Osteocyte (in vitro differentiated cells): ENCODE measurements at places on chromosomes 13 and 19. TPM values are rescaled to one million over a fixed set of nuclear protein-coding genes. Genes with fewer than 3 reads are reported as not detected.

The GCDH gene
- 23.1 and 23.8 TPM in 2 replicates for total RNA-seq

GRCh38 chr13:51814825-51815650 lies 11.1 kb upstream of the DHRS12 start:
- H3K4me3 ChIP-seq: peak overlapping the region; percentile 55
- peaks cover 32% of the 10 kb centered on the region for H3K27me3 ChIP-seq
- DNase-seq: no peak
- H3K4me1 ChIP-seq: peaks cover 8% of the 10 kb centered on the region
- H3K27ac ChIP-seq: no peak overlapping the region

GRCh38 chr19:7000816-7001215 lies 20.4 kb downstream of the MBD3L2B start:
- DNase-seq: no peak
- no peak overlapping the region for H3K27ac ChIP-seq
- no peak overlapping the region for H3K4me3 ChIP-seq

GRCh38 chr13:104011505-104012241 lies 945.5 kb upstream of the SLC10A2 start:
- H3K36me3 ChIP-seq: no peaks in the 10 kb centered on the region
- DNase-seq: no peak
- H3K4me3 ChIP-seq: no peak overlapping the region
- no peaks in the 10 kb centered on the region for H3K27me3 ChIP-seq
- no peak overlapping the region for H3K27ac ChIP-seq

DNA sequence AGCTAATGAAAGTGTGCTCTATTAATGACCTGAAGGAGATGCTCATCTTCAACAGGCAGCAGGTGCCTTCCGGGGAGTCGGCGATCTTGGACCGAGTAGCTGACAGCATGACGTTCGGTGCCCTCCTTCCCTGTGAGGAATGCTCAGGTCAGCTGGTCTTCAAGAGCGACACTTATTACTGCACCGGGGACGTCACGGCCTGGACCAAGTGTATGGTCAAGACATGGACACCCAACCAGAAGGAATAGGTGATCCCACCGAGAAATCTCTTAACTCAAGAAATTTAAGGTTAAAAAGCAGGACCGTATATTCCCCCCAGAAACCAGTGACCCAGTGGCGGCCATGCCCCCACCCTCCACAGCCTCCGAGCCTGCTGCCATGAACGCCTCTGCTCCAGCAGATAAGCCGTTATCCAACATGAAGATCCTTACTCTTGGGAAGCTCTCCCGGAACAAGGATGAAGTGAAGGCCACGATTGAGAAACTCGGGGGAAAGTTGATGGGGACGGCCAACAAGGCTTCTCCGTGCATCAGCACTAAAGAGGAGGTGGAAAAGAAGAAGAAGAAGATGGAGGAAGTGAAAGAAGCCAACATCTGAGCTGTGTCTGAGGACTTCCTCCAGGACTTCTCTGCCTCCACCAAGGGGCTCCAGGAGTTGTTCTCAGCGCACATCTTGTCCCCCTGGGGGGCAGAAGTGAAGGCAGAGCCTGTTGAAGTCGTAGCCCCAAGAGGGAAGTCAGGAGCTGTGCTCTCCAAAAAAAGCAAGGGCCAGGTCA lies 22.8 kb upstream of the ANKRD10 start:
- no peaks in the 10 kb centered on the region for H3K27me3 ChIP-seq
- no peak overlapping the region for H3K27ac ChIP-seq
- H3K4me3 ChIP-seq: no peak overlapping the region
- no peak for DNase-seq
- H3K36me3 ChIP-seq: peaks cover 2% of the 10 kb centered on the region

The RAB8A gene
- 55.9 and 61.1 TPM in 2 replicates for total RNA-seq

The ZSCAN4 gene
- not detected in 2 replicates for total RNA-seq

GRCh38 chr13:36476661-36477060 lies 44.4 kb downstream of the CCNA1 start:
- H3K27ac ChIP-seq: no peak overlapping the region
- no peaks in the 10 kb centered on the region for H3K27me3 ChIP-seq
- no peaks in the 10 kb centered on the region for H3K36me3 ChIP-seq
- DNase-seq: no peak
- no peak overlapping the region for H3K4me3 ChIP-seq
- H3K4me1 ChIP-seq: no peaks in the 10 kb centered on the region

DNA sequence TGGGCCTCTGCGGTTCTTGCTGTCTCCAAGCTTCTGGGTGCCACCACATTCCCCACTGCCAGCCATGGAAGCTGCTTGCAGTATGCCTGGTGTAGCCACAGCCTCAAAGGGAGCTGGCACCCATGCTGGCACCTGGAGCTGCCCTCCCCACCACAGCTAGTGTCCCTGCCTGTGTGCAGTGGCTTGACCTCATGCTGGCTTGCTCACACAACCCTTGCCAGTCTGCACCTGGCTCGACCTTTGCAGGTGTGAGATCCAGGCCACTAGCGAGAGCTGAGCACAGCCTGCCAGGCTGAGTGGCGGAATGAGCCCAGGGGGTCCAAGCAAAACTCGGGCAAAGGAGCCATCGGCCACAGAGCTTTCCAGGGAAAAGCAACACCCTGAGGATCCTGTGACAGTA lies 236.7 kb upstream of the CSNK1A1L start:
- no peaks in the 10 kb centered on the region for H3K27me3 ChIP-seq
- H3K4me3 ChIP-seq: no peak overlapping the region
- H3K4me1 ChIP-seq: peaks cover 17% of the 10 kb centered on the region
- H3K27ac ChIP-seq: no peak overlapping the region
- DNase-seq: no peak

DNA sequence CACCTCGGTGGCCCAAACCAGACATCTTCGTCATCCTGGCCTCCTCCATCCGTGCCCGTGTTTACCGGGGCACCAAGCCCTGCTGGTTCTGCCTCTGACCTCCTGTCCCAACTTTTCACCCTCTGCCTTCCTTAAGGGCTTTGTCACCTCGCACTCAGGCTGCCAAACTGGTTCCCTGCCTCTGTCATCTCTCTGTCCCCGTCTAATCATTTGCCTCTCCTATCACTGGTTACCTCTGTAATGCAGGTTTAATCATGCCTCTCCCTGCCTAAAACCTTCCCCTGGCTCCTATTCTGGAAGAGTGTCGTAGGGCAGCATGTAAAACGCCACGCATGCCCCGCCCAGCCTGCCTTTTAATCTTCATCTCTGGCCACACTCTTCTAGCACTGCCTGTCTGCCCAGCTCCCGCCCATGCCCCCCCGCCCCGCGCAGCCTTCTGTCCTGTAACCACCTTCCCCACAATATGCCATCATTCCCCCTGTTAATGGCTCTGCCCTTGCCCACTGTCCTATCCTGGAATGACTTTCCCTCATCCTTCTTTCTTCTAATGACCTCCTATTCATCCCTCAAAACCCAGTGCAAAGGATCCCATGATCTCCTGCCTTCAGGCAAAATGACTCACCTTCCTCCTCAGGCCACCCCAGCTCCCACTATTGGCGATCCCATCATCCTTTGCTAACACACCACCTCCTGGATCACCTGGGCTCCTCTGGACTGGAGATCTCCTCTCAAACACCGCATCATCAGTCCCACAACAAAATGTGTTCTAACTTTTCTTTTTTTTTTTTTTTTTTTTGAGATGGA lies 66.7 kb downstream of the PEX11G start:
- peaks cover 6% of the 10 kb centered on the region for H3K36me3 ChIP-seq
- H3K27ac ChIP-seq: no peak overlapping the region
- DNase-seq: no peak
- H3K27me3 ChIP-seq: no peaks in the 10 kb centered on the region
- peaks cover 13% of the 10 kb centered on the region for H3K4me1 ChIP-seq

The C5AR2 gene
- total RNA-seq: 0.08 TPM in 1 of 2 replicates, not detected in the other

DNA sequence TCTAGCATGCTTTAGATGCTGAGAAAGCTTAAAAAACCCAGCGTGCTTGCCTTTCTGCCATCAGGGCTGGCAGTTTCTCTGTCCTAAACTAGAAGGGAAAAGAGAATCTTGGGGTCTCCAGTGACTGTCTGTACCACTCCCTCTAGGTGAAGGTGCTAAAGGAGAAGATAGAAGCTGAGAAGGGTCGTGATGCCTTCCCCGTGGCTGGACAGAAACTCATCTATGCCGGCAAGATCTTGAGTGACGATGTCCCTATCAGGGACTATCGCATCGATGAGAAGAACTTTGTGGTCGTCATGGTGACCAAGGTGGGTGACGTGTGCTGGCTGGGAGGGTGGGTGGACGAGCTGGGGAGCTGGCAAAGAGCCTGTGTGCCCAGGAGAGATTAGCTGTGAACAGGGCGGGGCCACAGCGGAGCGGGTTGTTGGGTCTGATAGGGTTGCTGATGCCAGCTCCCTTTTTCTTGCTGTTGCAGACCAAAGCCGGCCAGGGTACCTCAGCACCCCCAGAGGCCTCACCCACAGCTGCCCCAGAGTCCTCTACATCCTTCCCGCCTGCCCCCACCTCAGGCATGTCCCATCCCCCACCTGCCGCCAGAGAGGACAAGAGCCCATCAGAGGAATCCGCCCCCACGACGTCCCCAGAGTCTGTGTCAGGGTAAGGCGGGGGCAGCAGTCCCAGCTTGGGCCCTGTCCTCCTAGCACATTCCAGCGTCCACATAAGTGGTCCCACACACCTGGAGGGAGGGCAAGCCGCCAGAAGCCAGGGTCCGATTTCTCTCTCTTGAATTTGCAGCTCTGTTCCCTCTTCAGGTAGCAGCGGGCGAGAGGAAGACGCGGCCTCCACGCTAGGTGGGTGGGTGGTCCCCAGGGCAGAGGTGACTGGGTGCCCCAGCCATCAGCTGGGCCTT lies 2.3 kb downstream of the RAD23A start:
- no peaks in the 10 kb centered on the region for H3K27me3 ChIP-seq
- no peak for DNase-seq
- peaks cover 29% of the 10 kb centered on the region for H3K36me3 ChIP-seq
- peak overlapping the region; percentile 12 for H3K4me3 ChIP-seq
- peak overlapping the region; percentile 31 for H3K27ac ChIP-seq

- DNase-seq: no peak
- H3K4me1 ChIP-seq: peaks cover 53% of the 10 kb centered on the region
- H3K27ac ChIP-seq: peak overlapping the region; percentile 84
- no peak overlapping the region for H3K4me3 ChIP-seq
Observed at GRCh38 chr13:75704194-75704926, 68.2 kb downstream of the LMO7 start.

GRCh38 chr13:49370371-49370770 lies 73.5 kb downstream of the CAB39L start:
- no peaks in the 10 kb centered on the region for H3K27me3 ChIP-seq
- DNase-seq: no peak
- peak overlapping the region; percentile 23 for H3K27ac ChIP-seq
- H3K36me3 ChIP-seq: no peaks in the 10 kb centered on the region
- peaks cover 65% of the 10 kb centered on the region for H3K4me1 ChIP-seq

GRCh38 chr19:15367439-15367838 lies 12.1 kb downstream of the AKAP8 start:
- no peaks in the 10 kb centered on the region for H3K27me3 ChIP-seq
- H3K27ac ChIP-seq: no peak overlapping the region
- DNase-seq: no peak
- H3K36me3 ChIP-seq: peaks cover 30% of the 10 kb centered on the region
- H3K4me3 ChIP-seq: no peak overlapping the region
- no peaks in the 10 kb centered on the region for H3K4me1 ChIP-seq

The PSPN gene
- 3.2 and 3.5 TPM in 2 replicates for total RNA-seq
